Tibial nerve (tissue), 4 donors: ENCODE measurements at places on chromosomes 6 and 20.

GRCh38 chr6:36598739-36599318, 4.7 kb downstream of the SRSF3 start:
- H3K4me3 ChIP-seq, result peak overlapping the region; percentile 64
- DNase-seq, result no peak
- peak overlapping the region; percentile 47 for H3K27ac ChIP-seq
- no peaks in the 10 kb centered on the region for H3K27me3 ChIP-seq
- peaks cover 56% of the 10 kb centered on the region for H3K4me1 ChIP-seq
- peaks cover 27% of the 10 kb centered on the region for H3K36me3 ChIP-seq

DNA sequence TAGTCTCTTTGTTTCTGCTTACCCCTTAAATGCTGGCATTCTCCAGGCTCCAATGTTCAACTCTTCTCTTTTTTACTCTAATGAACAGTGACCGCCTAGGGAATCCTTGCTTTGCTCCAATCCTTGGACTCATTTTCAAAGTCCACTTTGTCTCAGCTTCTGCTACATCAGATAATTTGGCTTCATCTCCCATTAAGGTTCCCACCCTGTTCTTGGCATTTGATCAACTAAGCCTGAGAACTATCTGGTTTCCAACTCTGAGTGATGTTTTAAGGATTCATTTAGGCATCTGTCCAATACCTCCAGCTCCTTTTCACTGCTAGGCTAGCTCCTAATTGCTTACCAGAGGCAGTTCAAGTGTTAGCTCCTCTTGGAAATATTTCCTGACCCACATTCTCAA, 64.9 kb downstream of the ME1 start:
- no peaks in the 10 kb centered on the region for H3K4me1 ChIP-seq
- DNase-seq, result peak; percentile 34
- H3K4me3 ChIP-seq, result no peak overlapping the region
- no peak overlapping the region for H3K27ac ChIP-seq

GRCh38 chr6:119879731-119880130, 530.2 kb upstream of the MAN1A1 start:
- no peak overlapping the region for H3K27ac ChIP-seq
- H3K27me3 ChIP-seq, result no peaks in the 10 kb centered on the region
- H3K4me1 ChIP-seq, result no peaks in the 10 kb centered on the region

GRCh38 chr6:41371461-41371991, 36.1 kb downstream of the NCR2 start:
- H3K36me3 ChIP-seq, result no peaks in the 10 kb centered on the region
- peaks cover 80% of the 10 kb centered on the region for H3K27me3 ChIP-seq
- H3K4me1 ChIP-seq, result no peaks in the 10 kb centered on the region

- no peaks in the 10 kb centered on the region for H3K4me1 ChIP-seq
- no peak overlapping the region for H3K4me3 ChIP-seq
- no peak for DNase-seq
- peaks cover 6% of the 10 kb centered on the region for H3K36me3 ChIP-seq
- no peaks in the 10 kb centered on the region for H3K27me3 ChIP-seq
Observed at GRCh38 chr20:46121184-46121930, 3.2 kb downstream of the CD40 start.

GRCh38 chr20:21096321-21097043, 9.7 kb downstream of the LINC00237 start:
- H3K36me3 ChIP-seq, result no peaks in the 10 kb centered on the region
- peaks cover 85% of the 10 kb centered on the region for H3K27me3 ChIP-seq
- no peak for DNase-seq

DNA sequence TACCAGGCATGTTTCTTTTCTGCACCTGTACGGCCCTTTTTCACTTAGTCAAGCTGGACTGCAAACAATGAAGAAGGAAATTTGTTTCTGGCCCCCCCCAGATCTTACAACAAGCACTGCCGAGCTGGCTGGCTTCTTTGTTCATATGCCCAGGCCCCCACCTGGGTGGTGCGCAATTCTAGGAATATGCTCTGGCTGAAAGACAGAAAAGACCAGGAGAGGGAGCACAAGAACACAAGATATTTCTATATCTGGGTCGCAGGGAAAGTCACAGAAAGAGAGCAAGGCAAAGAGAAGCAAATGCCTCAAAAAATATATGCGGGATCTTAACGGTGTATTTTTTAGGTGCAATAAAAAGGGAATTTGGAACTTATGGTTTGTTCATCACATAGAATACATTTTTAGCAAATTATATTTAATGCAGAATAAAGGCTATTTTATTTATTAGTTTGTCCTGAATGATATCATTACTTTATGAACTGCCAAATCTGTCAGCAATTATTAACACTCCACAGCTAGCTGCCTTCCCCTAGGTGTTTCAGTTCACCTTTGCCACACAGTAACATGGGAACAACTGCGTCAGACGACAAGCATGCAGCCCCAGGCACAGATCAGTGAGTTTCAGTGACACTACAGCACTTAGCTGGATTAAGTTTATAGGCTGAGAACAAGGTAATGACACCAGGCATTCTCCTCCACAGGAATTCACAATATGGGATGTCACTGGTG, 76.5 kb downstream of the GJA10 start:
- no peaks in the 10 kb centered on the region for H3K27me3 ChIP-seq
- DNase-seq, result no peak
- no peaks in the 10 kb centered on the region for H3K36me3 ChIP-seq
- H3K4me3 ChIP-seq, result no peak overlapping the region
- no peaks in the 10 kb centered on the region for H3K4me1 ChIP-seq
- H3K27ac ChIP-seq, result no peak overlapping the region

- H3K4me1 ChIP-seq, result no peaks in the 10 kb centered on the region
- H3K27ac ChIP-seq, result no peak overlapping the region
- no peaks in the 10 kb centered on the region for H3K36me3 ChIP-seq
- H3K27me3 ChIP-seq, result no peaks in the 10 kb centered on the region
- no peak for DNase-seq
Observed at GRCh38 chr6:144119376-144119775, 24.0 kb upstream of the SF3B5 start.

DNA sequence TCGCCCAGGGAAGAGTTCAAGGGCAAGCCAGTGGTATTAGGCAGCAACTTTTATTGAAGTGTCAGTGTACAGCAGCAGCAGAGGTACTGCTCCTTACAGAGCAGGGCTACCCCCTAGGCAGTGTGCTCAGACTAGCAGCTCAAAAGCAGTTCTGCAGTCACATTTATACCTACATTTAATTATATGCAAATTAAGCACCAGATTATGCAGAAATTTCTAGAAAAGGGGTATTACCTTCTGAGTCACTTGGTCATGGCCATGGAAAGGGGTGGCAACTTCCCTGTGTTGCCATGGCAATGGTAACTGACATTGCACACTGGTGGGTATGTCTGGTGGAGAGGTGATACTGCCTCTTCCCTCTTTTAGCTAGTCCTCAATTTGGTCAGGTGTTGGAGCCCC, 2.1 kb upstream of the ZKSCAN4 start:
- H3K27me3 ChIP-seq, result no peaks in the 10 kb centered on the region
- peaks cover 3% of the 10 kb centered on the region for H3K4me1 ChIP-seq

GRCh38 chr6:92159046-92159445, 1260.3 kb downstream of the EPHA7 start:
- no peak for DNase-seq
- H3K27ac ChIP-seq, result no peak overlapping the region
- no peak overlapping the region for H3K4me3 ChIP-seq
- no peaks in the 10 kb centered on the region for H3K27me3 ChIP-seq
- no peaks in the 10 kb centered on the region for H3K4me1 ChIP-seq

GRCh38 chr6:163148451-163149278, 265.9 kb upstream of the QKI start:
- H3K4me3 ChIP-seq, result no peak overlapping the region
- no peaks in the 10 kb centered on the region for H3K4me1 ChIP-seq
- H3K27ac ChIP-seq, result peak overlapping the region; percentile 83
- no peaks in the 10 kb centered on the region for H3K36me3 ChIP-seq
